Stimulated activated CD8-positive, alpha-beta memory T cell treated with anti-CD3 and anti-CD28 coated beads, Interleukin-7, amount 100 ng/mL, for 48 hours (primary cell): ENCODE measurements at places on chromosomes 12 and 14.

DNA sequence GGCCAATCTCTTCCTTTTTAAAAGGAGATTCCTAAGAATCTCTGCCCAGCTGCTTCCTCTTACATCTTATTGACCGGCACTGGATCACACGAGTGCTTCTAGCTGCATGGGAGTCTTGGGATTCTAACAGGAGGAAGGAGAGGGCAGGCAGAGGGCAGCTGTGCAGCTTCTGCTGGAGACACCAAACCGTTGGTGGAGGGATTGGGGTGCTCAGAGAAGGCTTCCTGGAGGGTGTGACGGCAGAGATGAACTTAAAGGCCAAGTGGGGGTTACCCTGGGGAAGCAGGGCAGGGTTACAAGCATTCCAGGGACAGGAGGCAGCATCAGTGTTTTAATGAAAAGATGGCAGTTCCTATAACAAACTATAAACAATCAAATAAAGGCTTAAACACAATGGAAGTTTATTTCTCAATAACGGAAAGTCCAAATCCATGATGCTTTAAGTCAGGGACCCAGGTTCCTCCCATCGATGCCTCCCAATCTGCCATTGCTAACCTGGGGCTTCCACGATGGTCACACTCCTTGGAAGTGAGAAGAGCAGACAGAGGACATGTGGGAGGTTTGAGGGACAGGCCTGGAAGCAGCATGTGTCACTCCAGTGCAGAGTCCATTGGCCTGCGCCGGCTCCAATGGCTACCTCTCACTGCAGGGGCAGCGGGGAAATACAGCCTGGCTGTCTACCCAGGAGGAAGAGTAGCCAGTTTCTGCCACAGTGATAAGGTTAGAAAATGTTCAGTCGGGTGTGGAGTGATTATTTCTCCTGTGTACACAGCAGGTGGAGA is 53.1 kb upstream of the DDX11 start:
- no peak for DNase-seq

GRCh38 chr12:9037431-9037830 is 48.1 kb downstream of the KLRG1 start:
- no peak for DNase-seq

DNA sequence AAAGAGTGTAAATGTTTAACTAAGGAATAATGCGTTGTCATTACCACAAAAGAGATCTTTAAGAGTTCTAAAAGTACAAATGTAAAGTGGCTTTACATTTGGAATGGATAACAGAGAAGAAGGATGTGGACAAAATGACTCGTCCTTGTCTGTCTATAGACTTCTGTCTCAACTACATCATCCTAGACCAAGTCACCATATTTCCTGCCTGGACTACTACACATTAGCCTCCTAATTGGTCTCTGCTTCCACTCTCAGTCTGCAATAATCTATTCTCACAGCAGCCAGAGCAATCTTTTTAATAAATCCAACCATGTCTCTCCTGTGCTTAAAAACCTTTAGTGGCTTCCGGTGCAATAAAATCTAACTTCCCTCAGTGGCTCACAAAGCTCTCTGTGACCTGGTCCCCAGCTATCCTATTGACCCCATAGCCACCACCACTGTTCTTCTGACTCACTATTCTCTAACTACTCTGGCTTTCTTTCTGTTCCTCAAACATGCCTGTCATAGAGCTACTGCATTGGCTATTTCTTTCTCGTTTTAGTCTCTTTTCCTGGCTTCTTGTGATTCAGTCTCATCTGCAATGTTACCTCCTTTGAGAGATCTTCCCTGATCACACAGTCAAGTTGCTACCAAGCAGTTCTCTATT is 91.1 kb downstream of the MYF5 start:
- DNase-seq, result no peak

- DNase-seq, result no peak
Measured at GRCh38 chr14:93655078-93655750, 133.1 kb downstream of the PRIMA1 start.

DNA sequence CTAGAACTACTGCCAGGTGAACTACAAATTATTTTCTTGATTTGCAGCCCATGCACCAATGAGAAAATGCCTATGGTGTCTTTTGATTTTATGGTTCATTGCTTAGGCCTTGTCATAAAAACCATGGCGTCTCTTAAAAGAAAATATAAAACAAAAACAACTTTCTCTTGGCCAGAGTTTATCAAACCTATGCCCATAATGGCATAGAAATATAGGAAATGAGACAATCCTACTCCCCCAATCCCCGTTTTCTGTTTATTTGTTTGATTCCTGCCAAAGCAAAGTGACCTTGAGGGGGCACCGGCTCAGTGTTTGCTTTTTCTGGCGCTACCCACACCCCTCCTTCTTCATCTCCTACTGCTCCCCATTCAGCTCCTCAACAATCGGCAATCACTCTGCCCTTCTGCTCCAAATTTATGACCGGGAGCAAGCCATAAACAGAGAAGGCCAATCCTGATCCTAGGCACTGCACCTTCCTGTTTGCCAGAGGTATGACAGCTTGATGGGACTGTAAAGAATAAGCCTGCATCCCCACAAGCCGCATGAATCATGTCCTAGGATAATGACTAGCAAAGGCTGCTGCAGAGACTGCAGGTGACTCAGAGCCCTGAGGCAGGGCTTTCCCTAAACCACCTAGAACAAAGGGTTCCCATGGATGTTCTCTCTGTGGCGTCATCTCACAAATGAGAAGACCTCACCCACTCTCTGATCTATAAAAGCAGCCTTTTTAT is 874.9 kb downstream of the NRXN3 start:
- DNase-seq, result no peak

DNA sequence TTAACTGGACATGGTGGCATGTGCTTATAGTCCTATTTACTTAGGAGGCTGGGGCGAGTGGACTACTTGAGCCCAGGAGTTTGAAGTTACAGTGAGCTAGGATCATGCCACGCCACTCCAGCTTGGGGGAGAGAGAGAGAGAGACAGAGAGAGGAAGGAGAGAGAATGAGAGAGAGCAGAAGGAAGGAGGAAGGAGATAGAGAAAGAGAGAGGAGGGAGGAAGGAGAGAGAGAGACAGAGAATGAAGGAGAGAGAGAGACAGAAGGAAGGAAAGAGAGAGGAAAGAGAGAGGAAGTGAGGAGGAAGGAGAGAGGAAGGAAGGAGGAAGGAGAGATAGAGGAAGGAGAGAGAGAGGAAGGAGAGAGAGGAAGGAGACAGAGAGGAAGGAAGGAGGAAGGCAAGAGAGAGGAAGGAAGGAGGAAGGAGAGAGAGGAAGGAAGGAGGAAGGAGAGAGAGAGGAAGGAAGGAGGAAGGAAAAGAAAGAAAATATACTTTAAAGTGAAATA is 93.5 kb upstream of the PTPRB start:
- DNase-seq, result no peak
